Subcutaneous adipose tissue (tissue), 4 donors: ENCODE measurements at places on chromosomes 7 and 10. TPM values are rescaled to one million over a fixed set of nuclear protein-coding genes. Genes with fewer than 3 reads are reported as not detected.

SLC16A12 gene
- total RNA-seq: 8.9 TPM

SYPL1 gene
- total RNA-seq: 90.1 TPM

SFRP4 gene
- total RNA-seq: 8.6 TPM

AKR1C4 gene
- total RNA-seq: not detected

UTF1 gene
- total RNA-seq: not detected

BTRC gene
- 16.8 TPM for total RNA-seq

HOXA3 gene
- 3.4 TPM for total RNA-seq

UPK3B gene
- total RNA-seq: 0.75 TPM

GNB2 gene
- 196 TPM for total RNA-seq

NOS3 gene
- total RNA-seq: 3.5 TPM

RASSF4 gene
- 99.4 TPM for total RNA-seq

POLR2J2 gene
- 9.8 TPM for total RNA-seq

LIPK gene
- not detected for total RNA-seq

GNG11 gene
- total RNA-seq: 30.8 TPM

GOLGA7B gene
- 3.2 TPM for total RNA-seq

TBX20 gene
- not detected for total RNA-seq

TMEM178B gene
- under 0.01 TPM for total RNA-seq

OR2A5 gene
- not detected for total RNA-seq

BNIP3 gene
- total RNA-seq: 186 TPM

OPN1SW gene
- not detected for total RNA-seq

SFRP5 gene
- not detected for total RNA-seq

HOXA1 gene
- 0.44 TPM for total RNA-seq

COL26A1 gene
- total RNA-seq: not detected

CLDN4 gene
- 0.68 TPM for total RNA-seq
